Smooth muscle cell of the umbilical artery (primary cell): ENCODE measurements at places on chromosomes 6 and 20. TPM values are rescaled to one million over a fixed set of nuclear protein-coding genes. Genes with fewer than 3 reads are reported as not detected.

Gene AVP
- not detected in 2 replicates for total RNA-seq

Gene PI16
- 0.23 and 0.59 TPM in 2 replicates for total RNA-seq

Gene DHX16
- 33.6 and 37.8 TPM in 2 replicates for total RNA-seq

Gene LY6G6C
- not detected in 2 replicates for total RNA-seq

Gene PARD6B
- 0.37 and 0.59 TPM in 2 replicates for total RNA-seq

Gene KCNK17
- total RNA-seq: not detected in 2 replicates

Gene HAO1
- not detected in 2 replicates for total RNA-seq

Gene DDO
- total RNA-seq: under 0.01 and 0.23 TPM in 2 replicates

Gene NAA20
- 33.3 and 35.3 TPM in 2 replicates for total RNA-seq

Gene RGS17
- 9.5 and 11.3 TPM in 2 replicates for total RNA-seq

Gene C4A
- 4.2 and 4.3 TPM in 2 replicates for total RNA-seq
